ENCODE measurements at places on chromosomes 2 and 18.

GRCh38 chr2:226906163-226906693 lies 70.4 kb downstream of the RHBDD1 start:
- no peak for DNase-seq

- no peak for DNase-seq
These were observed 13.4 kb downstream of the CERS6 start for GRCh38 chr2:168469281-168469988.

- no peak for DNase-seq
These were observed 172.9 kb downstream of the MAIP1 start for GRCh38 chr2:200128296-200128695.

- DNase-seq, result no peak
These were observed 29.5 kb upstream of the CHN1 start for GRCh38 chr2:175034716-175035115.

- no peak for DNase-seq
These were observed 10.5 kb upstream of the TMSB10 start for GRCh38 chr2:84894758-84895520.

DNA sequence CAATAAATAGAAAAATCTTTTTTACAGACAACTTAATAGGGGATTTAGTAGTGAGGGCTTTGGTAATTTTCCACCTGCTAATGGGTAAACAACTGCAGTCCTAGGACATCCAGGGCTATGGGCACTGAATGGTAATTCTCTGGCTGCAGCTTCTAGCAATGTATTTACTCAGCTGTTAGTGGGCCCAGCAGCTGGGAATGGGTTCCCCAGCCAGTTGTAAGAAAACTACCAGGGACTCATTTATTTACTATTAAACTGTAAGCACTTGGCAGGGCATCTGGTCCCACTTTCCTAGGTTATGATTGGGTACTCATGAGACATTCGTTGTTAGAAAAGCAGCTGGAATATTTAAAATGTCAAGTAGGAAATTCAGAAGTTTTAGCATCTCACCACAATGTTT lies 363.8 kb upstream of the TRIB2 start:
- DNase-seq, result no peak

Measured in stimulated activated CD4-positive, alpha-beta T cell treated with anti-CD3 and anti-CD28 coated beads, Interleukin-2, amount 100 ng/mL, for 24 hours (primary cell).